T-helper 17 cell (primary cell): ENCODE measurements at places on chromosomes 5 and 9. TPM values are rescaled to one million over a fixed set of nuclear protein-coding genes. Genes with fewer than 3 reads are reported as not detected.

- H3K27me3 ChIP-seq: no peaks in the 10 kb centered on the region
- no peaks in the 10 kb centered on the region for H3K36me3 ChIP-seq
- DNase-seq: no peak
- no peaks in the 10 kb centered on the region for H3K4me1 ChIP-seq
- H3K4me3 ChIP-seq: no peak overlapping the region
- no peak overlapping the region for H3K27ac ChIP-seq
Observed at GRCh38 chr5:31561946-31562345, 29.8 kb downstream of the C5orf22 start.

GRCh38 chr5:161546470-161547301 lies at the start of gene GABRB2:
Gene GABRB2 (minus strand): TSS chr5:161546725. CDS start chr5:161546643, 82 bp downstream.
- H3K36me3 ChIP-seq: no peaks in the 10 kb centered on the region
- no peak for DNase-seq
- no peaks in the 10 kb centered on the region for H3K4me1 ChIP-seq
- peak within 1 kb of the TSS; percentile 74 for H3K4me3 ChIP-seq
- H3K27ac ChIP-seq: no peak within 1 kb of the TSS

Gene SH3TC2
- 0.72 TPM for total RNA-seq

- H3K36me3 ChIP-seq: peaks cover 2% of the 10 kb centered on the region
- H3K4me1 ChIP-seq: peaks cover 40% of the 10 kb centered on the region
- peak overlapping the region; percentile 3 for H3K27ac ChIP-seq
- no peak overlapping the region for H3K4me3 ChIP-seq
- no peaks in the 10 kb centered on the region for H3K27me3 ChIP-seq
- DNase-seq: no peak
Observed at GRCh38 chr5:142796492-142797109, 26.4 kb downstream of the ARHGAP26 start.

DNA sequence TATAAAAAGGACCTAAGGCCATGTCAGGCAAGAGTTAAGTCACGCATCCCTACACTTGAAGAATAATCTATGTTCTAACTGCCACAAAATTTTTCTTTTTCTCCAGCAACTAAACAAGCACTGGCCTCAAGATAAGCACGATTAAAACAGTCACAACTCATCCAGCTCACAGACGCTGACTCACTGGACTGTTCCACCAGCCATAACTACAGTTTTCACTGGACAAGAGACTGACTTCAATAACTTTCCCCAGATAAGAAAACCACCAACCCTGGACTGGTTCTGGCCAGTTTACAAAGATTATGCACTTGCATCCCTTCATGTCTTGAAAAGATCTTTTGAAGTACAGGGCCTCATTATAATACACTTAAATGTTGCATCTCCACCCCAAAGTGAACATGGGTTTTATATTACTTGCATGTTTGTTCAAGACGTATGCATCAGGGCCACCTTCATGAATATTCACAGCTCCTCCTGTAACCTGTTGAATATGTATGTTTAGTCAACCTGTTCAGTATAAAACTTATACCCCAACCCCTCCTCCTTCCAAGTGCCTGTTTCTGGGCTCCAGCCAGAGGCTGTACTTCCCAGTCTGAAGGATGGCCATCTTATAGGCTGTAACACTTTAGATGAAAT lies 129.3 kb upstream of the EPB41L4A start:
- H3K4me3 ChIP-seq: no peak overlapping the region
- peaks cover 4% of the 10 kb centered on the region for H3K4me1 ChIP-seq
- H3K36me3 ChIP-seq: no peaks in the 10 kb centered on the region
- no peak for DNase-seq
- H3K27me3 ChIP-seq: peaks cover 20% of the 10 kb centered on the region

DNA sequence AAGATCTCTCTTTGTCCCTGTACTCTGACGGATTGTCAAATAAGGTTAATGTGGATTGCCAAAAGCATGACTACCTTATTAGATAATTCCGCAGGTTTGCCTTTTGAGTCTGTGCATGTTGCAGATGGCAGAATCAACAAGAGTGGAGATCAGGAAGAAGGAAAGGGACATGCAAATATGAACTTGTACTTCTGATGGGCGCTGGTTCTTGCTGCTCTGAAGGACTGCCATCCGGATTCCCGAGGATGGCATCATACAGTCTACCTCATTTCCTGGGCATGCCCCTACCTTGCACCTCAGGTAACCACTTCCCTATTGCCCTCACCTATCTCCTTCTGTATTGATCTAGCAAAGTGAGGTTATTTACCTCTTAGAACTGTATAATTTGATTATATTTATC lies 504.2 kb downstream of the ACTL7B start:
- H3K27me3 ChIP-seq: no peaks in the 10 kb centered on the region
- no peaks in the 10 kb centered on the region for H3K4me1 ChIP-seq
- no peak overlapping the region for H3K4me3 ChIP-seq
- H3K36me3 ChIP-seq: no peaks in the 10 kb centered on the region
- H3K27ac ChIP-seq: no peak overlapping the region
- DNase-seq: no peak

Gene SH2D3C
- 27.2 TPM for total RNA-seq

- H3K4me1 ChIP-seq: peaks cover 8% of the 10 kb centered on the region
- DNase-seq: no peak
- H3K27me3 ChIP-seq: no peaks in the 10 kb centered on the region
- no peak overlapping the region for H3K27ac ChIP-seq
- no peak overlapping the region for H3K4me3 ChIP-seq
Observed at GRCh38 chr9:127139071-127139731, 16.8 kb upstream of the ANGPTL2 start.

Gene MARCOL
- total RNA-seq: not detected

DNA sequence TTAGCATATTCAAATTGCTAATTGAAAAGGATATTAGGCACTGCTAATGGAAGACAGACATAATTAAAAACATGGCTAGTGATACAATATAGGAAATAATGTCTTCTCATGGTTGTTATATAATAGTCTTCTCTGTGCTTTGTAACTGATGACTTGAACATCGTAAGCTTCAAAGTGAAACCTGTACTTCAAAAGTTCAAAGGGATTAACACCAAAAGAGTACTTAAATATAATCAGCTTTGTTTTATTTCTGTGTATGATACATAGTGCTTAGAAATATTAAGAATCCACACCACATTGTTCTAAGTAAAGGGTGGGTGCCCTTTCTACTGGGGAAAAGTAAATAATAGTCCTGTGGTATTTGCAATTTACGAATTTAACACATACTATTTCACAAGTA lies 75.4 kb upstream of the ITGA1 start:
- no peak for DNase-seq
- no peak overlapping the region for H3K4me3 ChIP-seq
- no peaks in the 10 kb centered on the region for H3K36me3 ChIP-seq
- peaks cover 16% of the 10 kb centered on the region for H3K4me1 ChIP-seq
- H3K27me3 ChIP-seq: no peaks in the 10 kb centered on the region
- no peak overlapping the region for H3K27ac ChIP-seq

DNA sequence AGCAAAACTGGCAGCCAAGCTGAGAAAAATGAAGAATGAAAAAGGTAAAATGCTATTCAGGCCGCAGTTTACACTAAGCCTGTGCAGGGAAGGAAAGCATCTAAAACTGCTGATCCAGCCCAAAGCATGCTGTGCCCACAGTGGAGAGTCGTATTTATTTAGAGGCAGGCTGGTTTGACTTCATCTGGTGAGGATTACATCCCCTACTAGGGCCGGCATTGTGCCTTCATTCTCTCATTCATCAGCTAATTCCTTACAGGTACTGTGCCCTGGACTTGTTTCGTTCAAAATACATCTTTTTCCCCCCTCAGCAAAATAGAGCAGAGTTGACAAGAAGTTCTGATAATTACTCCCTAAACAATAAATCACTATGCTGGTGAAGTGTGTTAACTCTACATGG lies 137.5 kb upstream of the DAP start:
- no peaks in the 10 kb centered on the region for H3K4me1 ChIP-seq
- H3K36me3 ChIP-seq: no peaks in the 10 kb centered on the region
- peaks cover 25% of the 10 kb centered on the region for H3K27me3 ChIP-seq
- no peak overlapping the region for H3K4me3 ChIP-seq
- no peak overlapping the region for H3K27ac ChIP-seq
